ENCODE measurements at places on chromosomes 12 and 14.

DNA sequence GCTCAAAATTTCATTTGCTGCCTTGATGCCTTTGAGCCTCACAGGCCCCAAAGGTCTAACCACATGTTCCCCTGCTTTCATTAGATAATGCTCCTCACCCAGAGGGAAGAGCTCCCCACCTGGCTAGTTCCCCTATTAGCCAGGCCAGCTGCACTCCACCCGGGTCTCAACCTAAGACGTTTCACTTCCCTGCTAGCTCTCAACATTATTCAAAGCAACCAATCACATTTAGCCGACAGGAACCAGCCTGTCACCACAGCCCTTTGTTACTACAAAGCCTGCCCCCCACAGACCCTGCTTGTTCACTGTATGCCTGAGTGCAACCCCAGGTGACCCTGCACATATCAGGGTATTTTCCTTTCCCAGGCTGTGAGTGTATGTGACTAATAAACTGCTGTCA, 78.6 kb downstream of the SLC15A5 start:
- DNase-seq: no peak

DNA sequence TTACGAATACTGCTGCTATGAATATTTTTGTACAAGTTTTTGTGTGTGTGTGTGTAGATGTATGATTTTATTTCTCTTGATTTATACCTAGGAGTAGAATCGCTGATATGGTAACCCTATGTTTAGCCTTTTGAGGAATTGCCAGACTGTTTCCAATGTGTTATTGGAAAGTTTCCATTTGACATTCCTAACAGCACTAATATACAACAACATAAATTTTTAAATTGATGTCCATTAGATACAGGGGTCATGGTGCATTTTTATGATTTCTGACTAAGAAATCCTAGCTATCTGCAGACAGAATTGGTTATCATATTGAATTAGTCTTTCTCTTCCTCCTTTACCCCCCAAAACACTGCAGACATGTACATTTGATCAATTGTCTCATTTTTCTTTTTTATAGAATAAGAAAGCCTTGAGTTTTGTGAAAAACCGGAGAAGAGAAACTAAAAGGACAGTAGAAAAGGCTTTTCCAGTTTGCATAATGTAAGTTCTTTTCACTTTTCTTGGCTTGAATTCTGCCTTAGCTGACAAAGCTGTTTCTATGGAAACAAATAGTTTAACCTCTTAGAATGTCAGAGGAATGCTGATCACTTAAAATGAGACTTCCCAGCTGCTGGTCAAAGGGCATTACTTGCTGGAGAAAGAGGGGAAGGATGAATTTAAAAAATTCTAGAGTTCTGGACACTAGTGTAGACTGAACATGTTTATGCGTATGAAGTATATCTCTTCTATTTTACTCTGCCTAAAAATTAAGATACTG, 28.2 kb downstream of the PALS1 start:
- no peak for DNase-seq

DNA sequence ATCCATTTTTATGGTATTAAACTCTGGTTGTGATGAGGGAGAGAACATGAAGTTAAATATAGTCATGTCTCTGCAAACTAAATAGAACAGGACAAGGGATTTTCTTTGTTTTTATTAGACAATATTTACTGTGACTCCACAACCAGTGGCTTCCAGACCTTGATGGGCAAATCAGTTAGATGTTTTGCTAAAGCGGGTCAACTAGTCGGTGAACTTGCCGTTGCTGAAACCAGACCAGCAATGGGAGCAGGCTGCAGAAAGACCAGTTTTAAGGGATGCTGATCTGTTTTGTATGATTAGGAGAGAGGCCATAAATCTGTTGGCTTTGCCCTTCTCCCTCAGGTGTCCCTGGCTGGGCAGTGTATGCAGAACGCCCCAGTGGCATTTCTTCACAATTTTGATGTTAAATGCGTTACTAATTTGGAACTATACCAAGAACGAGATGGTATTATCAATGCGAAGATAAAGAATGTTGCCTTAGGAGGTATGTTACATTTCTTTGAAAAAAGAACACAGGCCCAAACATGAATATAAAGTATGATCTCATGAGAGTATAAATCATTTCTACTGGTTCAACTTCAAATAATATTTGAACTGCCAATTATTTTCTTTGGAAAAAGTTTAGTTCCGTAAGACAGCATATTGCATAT, 19.4 kb downstream of the TCTN2 start:
- DNase-seq: no peak

- DNase-seq: no peak
Measured at GRCh38 chr14:32914391-32914790, 24.3 kb upstream of the NPAS3 start.

DNA sequence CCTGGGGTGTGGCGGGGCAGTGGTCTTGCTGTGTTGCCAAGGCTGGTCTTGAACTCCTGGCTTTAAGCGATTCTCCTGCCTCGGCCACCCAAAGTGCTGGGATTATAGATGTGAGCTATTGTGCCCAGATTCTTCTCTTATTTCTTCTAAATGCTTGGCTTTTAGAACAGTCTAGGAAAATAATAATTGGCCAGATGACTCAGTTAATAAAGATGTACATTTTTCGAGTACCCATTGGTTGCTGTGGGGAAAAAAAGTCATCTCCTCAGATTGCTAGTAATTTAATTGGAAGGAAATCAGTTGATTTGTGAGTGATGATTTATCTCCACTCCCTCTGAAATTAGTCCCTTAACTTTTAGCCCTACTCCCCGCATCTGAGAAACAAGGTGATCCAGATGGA, 45.5 kb downstream of the CHST11 start:
- DNase-seq: no peak

DNA sequence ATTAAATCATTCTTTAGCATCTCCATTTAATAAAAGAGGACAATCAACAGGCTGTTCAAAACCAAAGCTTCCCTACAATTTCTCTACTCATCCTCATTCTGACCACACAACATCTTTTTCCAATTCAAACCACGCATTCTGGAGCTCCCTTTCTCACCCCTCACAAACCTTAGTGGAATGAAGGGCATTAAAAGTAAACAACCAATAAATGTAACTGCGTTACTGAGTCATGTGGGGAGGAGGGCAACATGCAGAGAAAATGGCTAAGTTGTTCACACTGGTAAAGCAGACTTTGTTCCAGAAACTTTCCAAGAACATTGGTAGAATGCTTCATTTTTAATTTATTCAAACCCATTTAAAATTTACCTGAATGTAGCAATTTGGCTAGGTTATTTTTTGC, 19.6 kb downstream of the SOX5 start:
- no peak for DNase-seq

DNA sequence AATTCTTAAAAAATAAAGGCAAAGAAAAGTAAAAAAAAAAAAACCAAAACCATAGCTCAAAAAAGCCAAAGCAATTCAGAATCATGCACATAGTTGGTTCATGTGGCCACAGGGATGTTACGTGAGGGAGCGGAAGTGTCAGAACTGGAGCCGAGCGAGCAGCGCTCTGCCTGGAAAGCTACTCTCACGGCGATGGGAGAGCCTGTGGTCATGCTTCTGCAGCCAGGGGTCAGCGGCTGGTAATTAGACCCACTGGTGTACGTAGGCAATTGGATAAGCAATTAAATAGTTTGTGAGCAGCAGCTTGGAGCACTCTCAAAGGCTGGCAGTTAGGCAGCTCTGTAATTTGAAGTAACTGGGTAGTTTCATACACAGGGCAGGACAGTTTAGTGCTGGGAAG, 58.1 kb downstream of the TRHDE start:
- no peak for DNase-seq

- peak; percentile 20 for DNase-seq
Measured at GRCh38 chr12:47651368-47652254, 54.2 kb downstream of the RPAP3 start.

DNA sequence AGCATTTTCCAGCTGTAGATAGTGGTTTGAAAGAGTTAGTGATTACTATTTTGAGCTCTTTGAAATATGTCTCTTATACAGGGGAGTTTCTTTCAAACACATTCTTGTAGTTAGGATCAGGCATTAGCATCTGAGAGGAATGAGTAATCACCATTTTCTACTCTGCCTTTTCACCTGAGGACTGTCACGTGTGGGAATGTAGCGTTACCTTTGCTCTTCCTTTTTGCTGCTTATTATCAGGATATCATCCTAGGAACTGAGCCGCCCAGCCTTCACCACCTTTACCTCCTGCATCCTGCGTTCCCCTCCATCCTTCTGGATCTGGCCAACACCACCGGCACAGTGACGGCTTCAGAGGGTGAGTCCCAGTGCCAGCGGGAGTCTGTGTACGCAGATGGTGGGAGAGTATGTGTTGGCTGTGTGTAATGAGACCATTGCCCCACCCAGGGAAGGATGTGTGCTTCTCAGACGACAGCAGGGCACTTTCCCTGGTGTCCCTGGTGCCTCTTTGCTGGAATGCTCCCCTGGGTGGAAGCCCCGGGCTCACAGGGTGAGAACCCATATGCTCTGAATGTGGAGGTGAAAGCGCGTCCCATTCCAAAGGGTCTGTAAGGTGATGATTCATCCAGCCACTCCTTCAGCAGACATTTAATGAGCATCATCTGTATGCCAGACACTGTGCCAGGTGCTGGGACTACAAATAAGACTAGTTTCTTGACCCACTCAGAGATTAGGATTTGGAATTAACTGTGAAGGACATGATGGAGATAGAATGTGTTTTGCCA, 27.5 kb downstream of the GSG1 start:
- DNase-seq: no peak

- DNase-seq: no peak
Measured at GRCh38 chr12:31732926-31733548, 4.2 kb upstream of the AMN1 start.

- DNase-seq: no peak
Measured at GRCh38 chr12:11732023-11732422, 82.5 kb downstream of the ETV6 start.

DNA sequence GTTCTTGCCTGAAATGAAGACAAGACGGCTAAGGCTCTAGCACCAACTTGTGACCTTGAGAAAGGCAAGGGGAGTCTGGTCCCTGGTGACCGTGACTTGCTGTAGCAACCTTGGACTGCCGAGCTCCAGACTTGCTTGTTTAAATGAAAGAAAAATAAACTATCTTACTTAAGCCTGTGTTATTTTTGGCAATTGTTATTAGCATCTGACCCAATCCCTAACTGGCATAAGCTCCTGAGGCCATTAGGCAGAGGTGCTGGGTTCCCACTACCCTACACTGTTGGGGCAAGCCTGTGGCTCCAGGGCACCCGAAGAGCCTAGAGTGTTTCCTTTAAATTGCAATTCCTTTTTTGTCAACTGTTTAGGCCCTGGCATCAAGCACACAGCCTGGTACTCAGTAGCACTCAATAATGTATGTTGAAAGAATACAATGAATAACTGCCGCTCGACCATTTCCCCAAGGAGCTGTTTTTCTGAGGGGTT, 106.9 kb upstream of the HIF1A start:
- peak; percentile 72 for DNase-seq

DNA sequence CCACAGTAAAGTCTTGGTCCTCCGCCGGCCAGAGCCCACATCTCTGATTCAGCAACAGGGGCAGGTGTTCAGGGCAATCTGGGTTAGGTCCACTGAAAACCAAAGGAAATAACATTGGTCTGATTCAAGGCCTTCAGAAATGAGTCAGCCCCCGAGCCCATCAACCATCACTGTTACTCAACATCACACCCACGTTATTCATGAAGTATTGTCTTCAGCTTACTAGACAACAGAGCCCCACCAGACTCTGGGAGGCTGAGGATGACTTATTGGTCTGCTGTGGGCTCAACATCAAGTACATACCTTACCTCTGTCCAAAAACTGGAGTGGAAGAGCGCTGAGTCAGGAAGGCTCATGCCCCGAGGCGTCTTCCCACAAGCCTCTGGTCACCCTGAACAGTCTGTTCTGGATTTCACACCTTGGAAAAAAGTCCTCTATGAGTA, 97.5 kb downstream of the ZFP36L1 start:
- DNase-seq: no peak

DNA sequence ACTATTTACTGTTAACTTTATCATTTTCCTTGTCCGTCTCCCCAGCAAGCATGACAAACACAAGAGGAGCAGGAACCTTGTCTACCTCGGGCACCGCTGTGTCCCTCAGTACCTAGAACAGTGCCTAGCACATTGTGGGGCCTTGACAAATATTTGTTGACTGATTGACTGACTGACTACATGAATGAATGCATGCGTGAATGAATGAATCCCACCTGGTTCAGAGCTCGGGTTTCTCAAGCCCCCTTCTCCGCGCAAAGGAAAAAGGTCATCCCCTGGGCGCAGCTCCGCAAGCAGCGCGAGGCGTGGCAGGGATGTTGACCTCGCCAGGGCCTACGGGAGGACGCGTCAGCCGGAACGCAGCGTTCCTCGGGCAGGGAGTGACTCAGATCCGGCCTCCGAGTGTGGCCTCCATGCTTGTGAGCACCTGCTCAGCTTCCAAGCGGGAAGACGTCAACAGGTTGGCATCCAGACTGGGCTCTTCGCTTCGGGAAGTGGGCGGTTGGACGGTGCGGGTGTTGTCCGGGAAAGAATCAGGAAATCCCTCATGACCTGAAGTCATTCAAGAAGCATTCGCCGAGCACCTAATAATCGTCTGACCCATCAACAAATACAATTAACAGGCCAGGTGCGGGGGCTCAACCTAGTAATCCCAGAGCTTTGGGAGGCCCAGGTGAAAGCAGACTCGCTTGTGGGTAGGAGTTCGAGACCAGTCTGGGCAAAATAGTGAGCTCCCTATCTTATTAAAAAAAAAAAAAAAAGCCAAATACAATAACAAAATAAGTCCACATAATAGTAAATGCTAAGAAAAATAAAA, 13.9 kb upstream of the UBC start:
- DNase-seq: no peak
